ENCODE measurements at places on chromosomes 13 and 19.

- no peak for DNase-seq
These were observed 11.4 kb downstream of the EFNB2 start for GRCh38 chr13:106524108-106524507.

- DNase-seq, result no peak
These were observed 5.4 kb downstream of the KLK1 start for GRCh38 chr19:50817941-50818858.

DNA sequence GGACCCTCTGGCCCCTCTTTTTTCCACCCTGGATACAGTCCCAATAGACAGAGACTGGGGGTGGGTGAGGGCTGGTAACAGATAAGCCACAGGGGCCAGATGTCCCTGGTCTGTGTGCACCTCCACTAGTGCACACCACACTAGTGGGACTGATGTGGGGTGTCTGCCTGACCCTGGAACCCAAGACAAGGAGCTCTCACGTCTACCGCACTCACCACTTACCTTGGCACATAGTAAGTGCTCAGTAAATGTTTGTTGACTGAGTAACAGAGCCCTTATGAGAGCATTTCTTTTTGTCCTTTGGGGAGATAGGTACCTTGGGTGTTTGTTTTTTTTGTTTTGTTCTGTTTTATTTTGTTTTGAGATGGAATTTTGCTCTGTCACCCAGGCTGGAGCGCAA, 23.1 kb upstream of the ZNF414 start:
- DNase-seq, result no peak

DNA sequence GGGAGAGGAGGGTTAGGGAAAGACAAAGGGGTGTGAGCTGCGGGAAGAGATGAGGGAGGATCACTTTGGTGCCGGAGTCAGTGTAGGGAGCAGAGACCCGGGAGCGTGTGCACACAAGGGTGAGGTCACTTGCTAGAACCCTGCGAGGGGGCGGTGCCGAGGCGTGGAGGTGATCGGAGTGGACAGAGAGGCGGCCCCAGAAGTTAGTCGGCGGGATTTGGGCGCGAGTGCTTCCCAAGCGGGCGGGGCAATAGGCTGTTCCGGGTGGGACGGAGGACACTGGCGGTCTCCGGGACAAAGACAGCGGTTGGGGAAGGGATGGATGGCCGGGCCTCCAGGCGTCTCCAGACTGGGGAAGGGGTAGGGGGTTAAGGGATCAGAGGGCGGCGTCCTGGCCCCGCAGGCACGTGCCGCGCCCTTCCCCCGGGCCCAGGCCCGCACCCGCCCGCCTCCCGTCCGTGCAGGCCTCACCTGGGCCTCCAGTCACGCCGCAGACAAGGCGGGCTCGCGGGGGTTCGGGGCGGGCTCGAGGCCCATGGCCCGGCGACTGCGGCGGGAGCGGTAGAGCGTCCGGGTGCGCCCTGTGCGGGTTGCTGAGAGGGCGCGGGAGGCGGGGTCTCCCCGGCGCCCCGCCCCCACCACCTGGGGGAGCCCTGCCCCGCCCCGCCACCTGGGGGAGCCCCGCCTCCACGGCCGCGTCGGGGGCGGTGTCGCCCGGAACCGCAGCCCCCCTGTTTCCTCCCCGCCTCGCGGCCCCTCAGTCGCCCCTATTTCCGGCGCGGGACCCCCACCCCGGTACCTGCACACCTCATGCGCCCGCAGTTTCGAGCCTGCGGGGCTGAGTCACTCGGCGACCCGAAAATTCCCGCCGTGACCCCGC, at the start of gene LPAR2:
LPAR2 (minus strand) TSS at position 600 of the 880 bp plus-strand sequence. CDS start 945 bp downstream, outside the sequence.
- DNase-seq, result no peak

- no peak for DNase-seq
These were observed 133.7 kb downstream of the RAP2A start for GRCh38 chr13:97567510-97568243.

DNA sequence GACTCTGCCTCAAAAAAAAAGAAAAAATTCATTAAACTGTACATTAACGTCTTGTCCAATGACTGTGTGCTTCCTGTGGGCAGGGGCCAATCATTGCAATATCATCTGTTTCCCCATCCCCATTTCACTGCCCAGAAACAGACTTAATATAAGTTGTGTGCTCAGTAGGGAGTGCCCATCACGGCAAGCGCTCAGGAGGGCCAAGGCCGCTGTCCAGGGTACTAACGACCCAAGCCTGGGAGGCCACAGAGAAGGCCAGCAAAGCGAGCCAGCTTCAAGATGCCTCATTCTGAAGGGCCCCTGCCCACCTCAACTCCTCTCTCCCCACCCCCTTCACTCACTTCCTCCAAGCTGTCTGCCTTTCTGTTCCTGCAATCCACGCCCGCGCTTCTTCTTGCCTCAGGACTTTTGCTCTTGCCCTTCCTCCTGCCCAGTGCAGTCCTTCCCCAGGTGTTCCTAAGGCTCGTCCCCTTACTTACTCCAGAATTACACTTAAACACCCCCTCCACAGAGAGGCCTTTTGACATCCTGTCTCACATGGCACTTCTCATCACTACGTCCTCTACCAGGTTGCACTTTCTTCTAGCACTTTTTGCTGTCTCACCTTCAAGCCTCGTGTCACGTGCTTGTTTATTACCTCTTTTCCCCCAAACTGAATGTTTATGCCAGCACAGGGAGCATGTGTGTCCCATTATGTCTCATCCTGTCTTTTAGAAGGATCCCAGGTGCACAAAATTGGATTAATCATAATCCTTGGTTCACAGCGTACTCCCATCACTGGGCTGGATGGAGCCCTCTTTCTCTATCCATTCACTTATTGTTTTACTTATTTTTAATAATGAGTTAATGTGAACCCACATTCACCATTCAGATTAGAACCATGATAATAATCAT, 11.3 kb upstream of the POU2F2 start:
- no peak for DNase-seq

GRCh38 chr13:40518481-40518882, 148.0 kb downstream of the FOXO1 start:
- DNase-seq, result no peak

GRCh38 chr13:39784347-39784746, 128.9 kb downstream of the COG6 start:
- DNase-seq, result no peak

Measured in cortex of kidney (tissue), 1 donor.